ENCODE measurements at places on chromosomes 7 and 10.
A peak's percentile ranks its signal among the peaks of the same experiment; 100 is the strongest.

GRCh38 chr7:134378562-134378961, 61.8 kb upstream of the SLC35B4 start:
- DNase-seq, result no peak

DNA sequence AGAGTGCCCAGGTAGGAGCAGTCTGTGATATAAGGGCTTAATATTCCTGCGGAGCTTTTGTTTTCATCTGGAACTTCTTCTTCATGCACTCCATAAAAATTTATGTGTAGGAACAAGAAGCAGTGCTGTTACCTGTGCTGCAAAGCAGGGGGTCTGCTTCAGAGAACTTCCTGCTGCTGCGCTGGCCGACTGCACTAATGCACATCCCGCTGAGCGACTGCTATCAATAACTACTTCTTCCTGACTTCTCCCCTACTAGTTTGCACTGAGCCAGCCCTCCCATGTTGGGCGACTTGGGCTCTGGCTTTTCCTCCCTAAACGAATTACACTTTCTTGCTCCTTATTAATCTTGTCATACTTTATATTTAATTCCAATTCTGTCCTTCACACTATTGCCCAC, 150.3 kb downstream of the NEBL start:
- no peak for DNase-seq

GRCh38 chr10:28623483-28623882, 53.8 kb upstream of the BAMBI start:
- DNase-seq, result no peak

GRCh38 chr10:129280908-129281586, 186.0 kb upstream of the MGMT start:
- no peak for DNase-seq

DNA sequence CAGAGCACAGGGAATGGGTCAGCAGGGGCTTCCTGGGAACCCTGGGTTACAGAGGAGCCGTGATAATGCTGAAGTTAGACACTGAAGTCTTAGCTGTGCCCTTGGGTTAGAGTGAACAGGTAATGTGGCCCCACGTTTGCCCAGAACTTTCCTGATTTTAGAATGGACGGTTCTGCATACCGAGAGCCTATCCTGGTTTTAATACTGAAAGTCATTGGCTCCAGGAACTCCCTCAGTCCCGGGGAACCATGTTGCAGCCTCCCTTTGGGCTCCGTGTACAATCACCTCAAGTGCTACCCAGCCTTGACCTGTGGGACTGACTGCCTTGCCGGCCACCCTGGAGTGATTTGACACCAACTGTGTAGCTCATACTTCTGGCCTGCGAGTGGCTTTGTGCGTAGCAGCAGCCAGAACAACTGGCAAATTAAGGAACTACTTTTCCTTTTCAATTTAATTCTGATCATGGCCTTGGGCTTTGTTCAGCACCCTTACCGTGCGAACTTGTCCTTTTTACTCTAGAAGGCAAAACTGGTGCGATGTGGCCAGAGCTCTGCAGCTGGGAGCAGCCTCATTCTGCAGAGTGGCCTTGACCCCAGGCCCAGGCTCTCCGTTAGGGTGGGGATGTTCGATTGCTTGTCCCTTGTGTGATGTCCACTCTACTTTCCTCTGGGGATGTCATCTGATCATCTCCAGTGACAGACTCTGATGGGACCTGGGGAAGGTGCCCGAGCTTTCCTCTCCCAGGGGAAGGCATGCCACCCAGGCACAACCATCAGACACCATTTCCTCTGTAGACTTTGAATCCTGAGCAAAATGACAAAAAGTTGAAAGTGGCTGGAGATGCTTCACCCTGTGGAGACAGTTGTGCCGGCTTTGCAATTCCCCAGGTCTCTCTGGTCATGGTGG, 265.9 kb downstream of the GLRX3 start:
- peak; percentile 34 for DNase-seq

- no peak for DNase-seq
Observed at GRCh38 chr7:142586611-142587010, 162.7 kb upstream of the PRSS1 start.

DNA sequence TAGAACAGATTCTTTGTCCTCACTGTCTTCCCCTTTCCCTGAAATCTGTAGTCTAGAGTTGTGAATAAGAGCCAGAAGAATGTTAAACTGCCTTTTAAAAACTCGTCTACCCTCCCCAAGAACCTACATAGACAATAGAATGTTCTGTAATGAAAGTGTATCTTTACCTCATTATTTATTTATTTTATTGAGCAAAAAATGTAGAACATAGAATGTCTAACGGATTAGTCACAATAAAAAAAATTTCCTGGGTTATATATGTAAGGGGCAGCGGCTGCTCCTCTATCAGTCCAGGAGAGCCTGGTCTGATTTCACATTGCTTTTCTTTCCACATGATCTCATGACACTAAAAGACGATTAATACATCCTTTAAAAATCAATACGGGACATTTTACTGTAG, 135.7 kb downstream of the SDK1 start:
- no peak for DNase-seq

- DNase-seq, result no peak
Observed at GRCh38 chr10:109633846-109634245, 289.5 kb downstream of the XPNPEP1 start.
